Thoracic aorta endothelial cell (primary cell): ENCODE measurements at places on chromosomes 3 and 15. TPM values are rescaled to one million over a fixed set of nuclear protein-coding genes. Genes with fewer than 3 reads are reported as not detected.

LMAN1L gene
- under 0.01 and 0.07 TPM in 2 replicates for total RNA-seq

GCSAM gene
- total RNA-seq: not detected in 2 replicates

LRRC31 gene
- total RNA-seq: not detected in 2 replicates

PRSS50 gene
- not detected in 2 replicates for total RNA-seq

CHRM5 gene
- total RNA-seq: not detected in 2 replicates

CD276 gene
- total RNA-seq: 58.8 and 60.9 TPM in 2 replicates

SRGAP3 gene
- total RNA-seq: under 0.01 and 0.53 TPM in 2 replicates

LTK gene
- 0.07 and 0.13 TPM in 2 replicates for total RNA-seq

MOBP gene
- total RNA-seq: 0.07 and 0.13 TPM in 2 replicates

CFAP161 gene
- total RNA-seq: 0.79 and 0.93 TPM in 2 replicates

TTC21A gene
- 3.2 and 3.9 TPM in 2 replicates for total RNA-seq

AGTR1 gene
- not detected in 2 replicates for total RNA-seq

SNRK gene
- total RNA-seq: 347 and 349 TPM in 2 replicates

REC114 gene
- not detected in 2 replicates for total RNA-seq

ZIC1 gene
- 1.7 TPM in 1 of 2 replicates, not detected in the other for total RNA-seq

SLC22A13 gene
- total RNA-seq: 0.22 and 0.27 TPM in 2 replicates

NAALADL2 gene
- 3.8 and 5.6 TPM in 2 replicates for total RNA-seq

ZBBX gene
- total RNA-seq: 0.07 TPM in 1 of 2 replicates, not detected in the other

LSAMP gene
- under 0.01 and 0.07 TPM in 2 replicates for total RNA-seq

TMEM212 gene
- not detected in 2 replicates for total RNA-seq

EPHA3 gene
- not detected in 2 replicates for total RNA-seq

FRMD5 gene
- total RNA-seq: 9.2 and 25.8 TPM in 2 replicates

ACSBG1 gene
- total RNA-seq: 0.29 TPM in 1 of 2 replicates, not detected in the other

LYZL4 gene
- total RNA-seq: not detected in 2 replicates

SUSD5 gene
- total RNA-seq: 0.93 and 1.3 TPM in 2 replicates

SLC28A2 gene
- total RNA-seq: not detected in 2 replicates

IQCF5 gene
- not detected in 2 replicates for total RNA-seq

GPR176 gene
- 46.4 and 71.3 TPM in 2 replicates for total RNA-seq

HYAL1 gene
- total RNA-seq: 3.7 and 5.0 TPM in 2 replicates

TM4SF4 gene
- total RNA-seq: not detected in 2 replicates

TM4SF18 gene
- 156 and 234 TPM in 2 replicates for total RNA-seq

RASGRF1 gene
- total RNA-seq: not detected in 2 replicates

RAB5A gene
- total RNA-seq: 113 and 127 TPM in 2 replicates

XXYLT1 gene
- 49.6 and 55.3 TPM in 2 replicates for total RNA-seq

SPATA12 gene
- 0.07 and 0.13 TPM in 2 replicates for total RNA-seq

SLC9C1 gene
- 0.57 TPM in 1 of 2 replicates, not detected in the other for total RNA-seq

MAP1A gene
- total RNA-seq: 2.3 and 2.4 TPM in 2 replicates

VGLL3 gene
- total RNA-seq: 2.1 and 3.7 TPM in 2 replicates

PCSK6 gene
- total RNA-seq: 0.07 TPM in 1 of 2 replicates, not detected in the other
